Stimulated activated CD4-positive, alpha-beta T cell treated with anti-CD3 and anti-CD28 coated beads, Interleukin-15, amount 100 ng/mL, for 24 hours (primary cell): ENCODE measurements at places on chromosomes 5 and 9.

DNA sequence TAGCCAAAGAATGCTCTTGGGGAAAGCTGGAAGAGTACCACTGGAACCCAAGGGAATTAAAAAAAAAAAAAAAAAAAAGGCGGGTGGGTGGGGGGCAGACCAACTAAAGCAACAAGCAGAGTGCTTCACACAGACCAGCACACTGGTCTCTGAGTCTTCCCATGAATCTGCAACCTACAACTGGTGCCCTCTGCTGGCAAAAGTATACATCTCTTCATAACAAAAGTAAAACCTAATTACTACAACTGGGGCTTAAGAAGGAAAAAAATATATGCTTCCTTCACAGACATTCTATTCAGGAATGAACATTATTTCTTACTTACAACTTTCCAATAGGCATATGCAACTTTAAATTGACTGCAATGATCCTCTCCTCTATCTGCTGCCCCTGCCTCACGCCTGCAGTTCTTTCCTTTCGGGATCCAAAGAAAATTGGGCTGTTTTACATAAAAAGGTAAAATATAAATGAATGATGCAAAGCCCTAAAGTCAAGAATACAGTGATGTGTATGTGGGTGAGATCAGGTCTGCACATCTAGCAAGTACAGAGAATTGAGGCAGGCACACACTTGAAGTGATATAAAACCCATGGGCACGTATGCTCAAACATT, 7.2 kb upstream of the KLHL3 start:
- DNase-seq: peak; percentile 67

- DNase-seq: no peak
Measured at GRCh38 chr5:76688836-76689235, 27.1 kb upstream of the F2R start.

GRCh38 chr5:148176480-148176879, 8.1 kb downstream of the SPINK14 start:
- DNase-seq: no peak

DNA sequence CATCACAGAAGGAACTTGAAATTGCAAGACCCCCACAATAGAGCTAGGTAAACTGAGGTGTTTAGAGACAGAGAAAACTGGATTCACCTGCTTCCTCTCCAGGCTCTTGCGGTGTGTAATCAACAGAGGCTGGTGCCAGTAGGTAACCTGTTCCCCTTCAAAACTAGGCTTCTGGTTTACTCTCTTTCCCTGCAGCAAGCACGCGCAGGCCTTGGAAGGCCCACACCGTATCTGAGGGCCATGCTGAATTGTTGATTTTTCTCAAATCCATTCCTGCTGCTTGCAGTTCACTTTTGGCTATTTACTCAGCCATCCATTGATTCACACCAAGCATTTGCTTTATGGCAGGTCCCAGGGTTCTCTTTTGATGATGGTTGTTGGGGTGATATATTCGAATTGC, 667 bp upstream of the FRRS1L start:
- DNase-seq: no peak

DNA sequence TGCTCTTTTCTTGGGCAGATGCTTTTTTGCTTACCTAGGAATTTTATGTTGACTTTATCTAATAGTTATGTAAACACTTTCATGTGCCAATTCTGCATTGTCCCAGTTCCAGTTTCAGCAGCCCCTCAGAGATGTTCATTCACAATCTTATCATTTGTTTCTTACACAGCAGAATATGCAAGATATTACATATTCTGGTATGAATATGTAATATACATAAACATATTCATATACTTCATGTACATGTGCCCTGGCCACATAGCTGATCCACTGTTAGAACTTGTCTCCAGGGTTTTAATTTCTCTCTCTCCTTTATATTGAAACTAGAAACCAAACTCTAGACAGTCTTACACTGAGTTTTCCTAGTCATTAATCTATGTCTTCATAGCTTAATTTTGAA, 90.2 kb upstream of the PARP8 start:
- no peak for DNase-seq

GRCh38 chr9:95570150-95570549, 53.4 kb upstream of the PTCH1 start:
- DNase-seq: no peak

DNA sequence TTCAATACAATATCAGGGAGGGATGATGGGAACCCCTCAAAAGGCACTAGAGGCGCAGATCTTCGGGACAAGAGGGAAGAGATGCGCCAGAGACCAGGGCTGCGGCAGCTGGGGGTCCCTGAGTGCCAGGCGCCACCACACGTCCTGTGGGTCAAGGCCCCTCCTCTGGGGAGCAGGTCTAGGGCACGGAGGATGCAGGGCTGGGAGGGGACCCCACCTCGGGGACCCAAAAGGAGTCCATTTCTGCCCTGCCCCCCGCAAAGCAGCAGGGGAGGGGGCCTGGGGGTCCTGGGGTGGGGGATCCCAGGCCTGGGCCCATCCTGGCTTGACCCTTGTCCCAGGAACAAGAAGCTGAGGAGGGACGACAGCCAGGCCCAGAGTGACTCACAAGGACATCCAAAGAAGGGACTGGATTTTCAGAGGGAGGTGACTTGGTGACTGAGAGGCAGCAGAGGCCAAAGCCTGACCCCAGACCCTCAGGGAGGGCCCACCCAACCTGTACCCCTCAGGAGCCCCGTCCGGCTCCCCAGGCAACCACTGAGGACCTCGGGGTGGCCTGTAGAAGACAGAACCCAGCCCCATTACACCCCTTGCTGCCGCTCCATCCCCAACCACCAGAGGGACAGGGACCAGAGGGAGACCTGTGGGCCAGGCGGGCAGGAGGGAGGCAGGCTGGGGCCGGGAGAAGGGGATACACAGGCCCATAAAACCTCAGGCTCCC, 54.2 kb downstream of the LRSAM1 start:
- peak; percentile 49 for DNase-seq

DNA sequence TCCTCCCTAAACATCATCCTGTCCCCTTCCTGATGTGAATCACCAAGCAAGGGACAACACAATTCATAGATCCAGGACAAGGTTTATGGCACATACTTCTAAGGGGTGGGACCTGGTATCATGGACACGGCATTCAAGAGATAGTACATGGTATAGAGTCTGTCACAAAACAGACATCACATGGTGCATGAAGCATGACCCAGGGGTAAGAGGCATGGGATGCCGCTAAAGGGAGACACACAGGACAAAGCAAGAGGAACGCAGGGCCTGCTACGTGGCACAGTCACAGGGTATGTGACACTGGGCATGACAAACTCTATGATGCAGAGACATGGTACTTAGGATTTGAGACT, 20.7 kb downstream of the GSN start:
- no peak for DNase-seq

DNA sequence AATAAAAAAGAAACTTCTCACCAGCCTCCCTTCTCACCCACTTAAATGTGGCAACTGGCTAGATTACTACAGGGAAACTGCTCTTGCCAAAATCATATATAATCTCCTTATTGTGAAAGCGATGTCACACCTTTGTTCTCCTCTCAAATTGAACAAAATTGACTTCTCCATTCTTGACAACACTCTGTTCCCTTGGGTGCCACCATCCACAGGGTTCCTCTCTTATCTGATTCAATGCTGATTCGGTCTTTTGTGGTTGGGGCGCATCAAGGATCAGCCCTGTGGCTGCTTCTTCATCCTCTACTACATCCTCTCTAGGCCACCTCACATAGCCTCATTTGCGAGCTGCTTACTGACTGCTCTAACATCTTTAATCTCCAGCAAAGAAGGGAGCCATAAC, 86.1 kb downstream of the EDIL3 start:
- no peak for DNase-seq

GRCh38 chr9:16824545-16825330, 45.7 kb downstream of the BNC2 start:
- DNase-seq: no peak

DNA sequence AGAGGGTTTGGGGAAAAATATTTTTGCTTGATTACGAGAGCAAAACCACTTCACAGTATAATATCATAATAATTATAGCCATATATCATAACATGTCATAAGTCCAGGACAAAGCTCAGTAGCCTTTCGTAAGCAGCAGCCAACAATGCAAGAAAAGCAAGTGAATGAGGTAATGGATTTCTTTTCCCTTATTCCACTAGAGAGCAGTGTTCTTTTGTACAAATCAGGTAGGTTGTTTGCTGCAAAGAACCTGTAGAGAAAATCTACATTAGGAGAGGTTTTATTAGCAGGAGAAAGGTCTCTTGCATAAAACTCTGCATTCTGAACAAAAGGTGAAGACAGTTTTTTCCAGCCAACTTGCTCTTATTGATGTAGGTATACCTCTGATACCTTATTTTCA, 1033.4 kb downstream of the TLE4 start:
- no peak for DNase-seq

- no peak for DNase-seq
Measured at GRCh38 chr5:156686796-156687195, 163.3 kb upstream of the PPP1R2B start.

DNA sequence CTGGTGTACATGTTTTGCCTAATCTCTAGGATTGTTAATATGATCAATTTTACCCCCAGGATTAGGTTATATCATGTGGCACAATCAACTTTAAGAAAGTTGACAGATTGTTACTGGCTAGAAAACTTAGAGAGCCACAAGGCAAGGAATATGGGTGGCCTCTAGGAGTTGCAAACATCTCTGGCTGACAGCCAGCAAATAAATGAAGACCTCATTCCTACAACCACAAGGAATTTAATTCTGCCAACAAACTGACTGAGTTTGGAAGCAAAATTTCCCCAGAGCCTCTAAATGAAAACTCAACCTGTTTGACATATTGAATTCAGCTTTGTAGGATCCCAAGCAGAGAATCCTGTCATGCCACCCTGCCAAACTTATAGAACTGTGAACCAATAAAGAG, 196.4 kb upstream of the PTGER4 start:
- DNase-seq: no peak

GRCh38 chr5:135543485-135544304, 7.9 kb upstream of the NEUROG1 start:
- peak; percentile 21 for DNase-seq

GRCh38 chr9:6909181-6909580, 151.4 kb downstream of the KDM4C start:
- DNase-seq: no peak

- no peak for DNase-seq
Measured at GRCh38 chr5:73654171-73654811, 28.3 kb downstream of the ARHGEF28 start.

- no peak for DNase-seq
Measured at GRCh38 chr9:21027295-21027694, 4.1 kb downstream of the HACD4 start.

DNA sequence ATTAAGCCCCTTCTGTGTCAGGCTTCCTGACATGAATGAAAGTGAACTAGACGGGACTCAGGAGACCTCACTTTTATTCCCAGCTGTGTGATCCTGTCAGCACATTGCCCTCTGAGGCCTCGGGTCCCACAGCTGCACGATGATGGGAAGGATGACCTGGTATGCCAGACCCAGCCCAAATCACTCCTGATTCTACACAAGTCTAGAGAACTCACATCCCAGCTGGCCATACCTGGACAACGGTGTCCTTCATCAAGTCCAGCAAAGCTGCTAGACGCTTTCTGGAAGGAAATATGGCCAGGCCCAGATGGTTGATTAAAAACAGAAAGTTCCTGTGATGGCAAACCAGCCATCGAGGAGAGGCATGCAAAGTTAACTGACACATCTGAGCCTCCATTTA, 118.0 kb upstream of the FSTL4 start:
- no peak for DNase-seq

- no peak for DNase-seq
Measured at GRCh38 chr5:80069918-80070318, 34.8 kb downstream of the THBS4 start.

DNA sequence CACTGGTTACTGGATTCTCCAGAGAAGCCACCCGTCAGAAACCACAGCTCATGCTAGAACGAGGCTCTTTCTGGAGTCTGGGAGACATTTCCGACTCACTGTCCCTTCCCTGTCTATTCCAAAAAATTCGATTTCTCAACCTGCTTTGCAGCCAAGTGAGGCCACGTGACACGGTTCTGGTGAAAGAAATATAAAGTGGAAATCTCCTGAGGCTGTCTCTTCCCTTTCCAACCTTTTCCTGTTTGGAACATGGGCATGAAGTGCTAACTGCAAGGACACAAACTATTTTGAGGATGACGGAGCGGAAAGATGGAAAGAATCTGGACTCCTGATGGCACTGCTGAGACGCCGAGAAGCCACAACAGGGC, 6.1 kb upstream of the PTGS1 start:
- DNase-seq: no peak

DNA sequence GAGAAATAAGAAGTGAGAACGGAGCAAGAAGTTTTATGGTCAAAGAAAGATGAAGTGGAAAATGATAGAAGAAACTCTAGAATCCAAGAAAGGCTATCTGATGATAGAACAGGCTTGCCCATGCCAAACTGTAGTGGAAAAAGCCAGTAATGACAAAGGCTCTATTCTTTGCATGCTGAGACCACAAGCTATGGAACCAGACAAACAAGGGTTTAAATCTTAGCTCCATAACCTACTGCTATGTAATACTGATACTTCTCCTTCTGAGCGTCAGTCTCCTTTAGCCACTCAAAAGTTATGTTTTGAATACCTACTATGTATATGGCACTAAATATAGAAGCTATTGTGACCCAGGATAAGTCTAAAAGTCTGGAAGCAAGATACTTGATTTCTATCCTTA, 51.2 kb upstream of the TRIM32 start:
- no peak for DNase-seq

DNA sequence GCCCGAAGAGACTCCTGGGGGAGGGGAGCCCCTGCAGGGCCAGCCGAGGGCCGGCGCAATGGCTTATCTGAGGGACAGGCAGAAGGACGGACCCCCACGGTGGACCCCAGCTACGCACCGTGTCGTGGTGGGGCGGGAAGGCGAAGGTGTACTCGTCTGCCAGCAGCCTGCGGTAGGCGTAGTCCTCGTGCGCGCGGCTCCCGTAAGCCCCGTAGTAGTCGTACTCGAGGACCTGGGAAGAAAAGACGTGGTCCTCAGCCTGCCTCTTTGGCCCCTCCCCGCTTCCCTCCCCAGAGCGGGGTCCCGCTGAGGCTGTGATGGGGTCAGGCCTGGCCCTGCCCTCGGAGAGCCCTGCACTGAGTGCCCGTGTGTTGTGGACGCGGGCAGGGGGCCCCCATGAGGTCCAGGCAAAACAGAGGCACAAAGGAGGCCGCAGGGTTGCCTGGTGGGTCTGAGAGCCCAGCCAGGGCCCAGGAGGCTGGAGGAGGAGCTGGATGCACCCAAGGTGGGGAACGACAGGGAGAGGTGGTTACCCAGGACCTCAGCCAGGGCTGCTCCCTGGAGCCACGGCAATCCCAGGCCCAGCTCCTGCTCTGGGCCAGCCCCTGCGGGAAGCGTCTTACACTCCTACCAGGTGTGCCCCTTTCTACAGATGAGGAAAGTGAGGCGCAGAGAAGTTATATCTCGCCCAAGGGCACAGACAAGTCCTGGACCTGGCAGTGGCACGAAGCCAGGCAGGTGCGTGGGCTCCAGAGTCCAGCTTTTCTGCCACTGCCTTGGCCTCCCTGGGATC, 35.2 kb downstream of the SARDH start:
- no peak for DNase-seq
